ENCODE measurements at places on chromosomes 7 and 10.

DNA sequence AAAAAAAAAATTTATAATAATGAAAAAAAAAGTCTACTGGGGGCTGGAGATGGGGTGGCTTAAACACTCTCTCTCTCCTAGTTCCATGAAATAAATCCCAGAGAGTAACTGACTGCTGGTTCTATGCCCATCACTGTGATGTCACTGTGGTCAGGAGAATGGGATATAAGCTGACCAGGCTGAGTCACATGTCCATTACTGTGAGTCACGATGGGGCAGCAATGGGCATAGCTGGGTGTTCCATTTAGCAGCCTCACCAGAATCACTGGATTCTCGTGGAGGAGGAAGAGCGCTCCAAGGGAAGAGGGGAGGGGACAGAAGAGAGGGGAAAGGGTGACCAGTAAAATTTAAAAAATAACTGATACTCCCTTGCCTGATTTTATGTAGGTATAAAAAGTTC, 37.1 kb downstream of the MASTL start:
- DNase-seq = no peak

DNA sequence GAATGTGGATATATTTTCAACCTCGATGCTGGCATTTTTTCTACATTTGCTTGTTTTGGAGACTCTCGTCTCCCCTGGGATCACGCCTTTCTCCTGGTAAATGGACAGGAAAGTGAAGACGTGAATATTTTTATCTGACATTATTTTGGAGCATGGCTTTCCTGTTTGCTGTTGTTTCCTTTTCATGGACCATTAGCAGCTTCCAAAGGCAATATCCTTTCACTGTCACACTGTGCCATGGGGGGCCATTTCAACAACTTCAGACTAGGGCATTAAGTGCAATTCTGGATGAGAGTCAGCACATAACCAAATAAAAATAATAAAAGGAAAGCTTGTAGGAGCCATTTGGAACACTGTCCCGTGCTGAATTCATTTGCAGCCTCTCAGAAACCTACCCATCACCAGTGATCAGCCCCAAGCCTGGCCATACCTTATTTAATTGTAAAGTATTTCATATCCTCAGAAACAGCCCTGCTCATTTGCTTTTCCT, 75.9 kb upstream of the NEUROD6 start:
- DNase-seq = no peak

GRCh38 chr10:11113156-11113555, 95.5 kb downstream of the CELF2 start:
- DNase-seq = no peak

- no peak for DNase-seq
These were observed 21.8 kb upstream of the LOXL4 start for GRCh38 chr10:98289802-98290209.

- no peak for DNase-seq
These were observed 15.0 kb upstream of the CXCL12 start for GRCh38 chr10:44399659-44400451.

GRCh38 chr10:127145173-127145572, 51.2 kb downstream of the INSYN2A start:
- no peak for DNase-seq

GRCh38 chr7:28695300-28696295, 262.5 kb downstream of the TRIL start:
- no peak for DNase-seq

DNA sequence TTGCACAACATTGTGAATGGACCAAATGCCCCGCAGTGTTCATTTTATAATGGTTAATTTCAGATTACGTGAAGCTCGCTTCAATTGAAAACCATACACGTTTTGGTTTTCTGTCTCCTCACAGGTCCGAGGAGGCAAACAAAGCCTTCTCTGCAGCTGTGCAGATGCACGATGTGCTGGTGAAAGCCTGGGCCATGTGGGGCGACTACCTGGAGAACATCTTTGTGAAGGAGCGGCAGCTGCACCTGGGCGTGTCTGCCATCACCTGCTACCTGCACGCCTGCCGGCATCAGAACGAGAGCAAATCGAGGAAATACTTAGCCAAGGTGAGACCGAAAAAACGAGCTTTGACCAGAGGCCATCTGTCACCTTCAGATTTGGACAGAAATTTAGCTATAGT, 110.3 kb downstream of the TRRAP start:
- DNase-seq = no peak

DNA sequence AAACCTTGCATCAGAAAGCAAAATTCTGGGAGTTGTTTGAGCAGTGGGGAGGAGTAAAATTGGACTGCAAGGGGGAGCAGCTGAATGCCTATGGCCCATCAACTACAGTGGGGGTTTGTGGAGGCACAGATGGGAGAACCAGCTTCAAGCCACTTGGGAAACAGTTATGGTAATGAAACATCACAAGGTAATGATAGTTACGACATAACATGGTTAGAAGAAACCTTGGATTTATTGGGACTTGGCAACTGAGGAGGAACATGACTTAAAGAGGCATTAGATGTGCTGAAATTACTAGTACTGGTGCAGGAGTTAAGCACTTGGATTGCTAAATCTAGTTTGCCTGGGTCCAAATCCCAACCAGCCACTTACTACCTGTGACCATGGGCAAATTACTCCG, 868.4 kb downstream of the KCNMA1 start:
- DNase-seq = no peak

DNA sequence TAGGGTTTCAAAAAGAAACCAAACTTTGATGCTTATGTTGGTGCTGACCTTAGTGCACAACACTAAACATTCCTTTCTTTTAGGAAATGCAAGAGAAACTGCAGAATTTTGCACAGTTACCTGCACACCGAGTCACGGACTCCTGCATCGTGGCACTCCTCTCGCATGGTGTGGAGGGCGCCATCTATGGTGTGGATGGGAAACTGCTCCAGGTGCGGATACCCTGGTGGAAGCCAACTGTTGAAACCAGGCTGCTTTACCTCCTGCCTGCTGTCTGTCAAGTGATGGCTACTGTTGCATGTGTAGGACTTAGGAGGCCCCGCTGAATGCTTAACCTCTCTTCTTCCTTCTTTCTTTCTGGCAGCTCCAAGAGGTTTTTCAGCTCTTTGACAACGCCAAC, 11.7 kb downstream of the CASP2 start:
- no peak for DNase-seq

DNA sequence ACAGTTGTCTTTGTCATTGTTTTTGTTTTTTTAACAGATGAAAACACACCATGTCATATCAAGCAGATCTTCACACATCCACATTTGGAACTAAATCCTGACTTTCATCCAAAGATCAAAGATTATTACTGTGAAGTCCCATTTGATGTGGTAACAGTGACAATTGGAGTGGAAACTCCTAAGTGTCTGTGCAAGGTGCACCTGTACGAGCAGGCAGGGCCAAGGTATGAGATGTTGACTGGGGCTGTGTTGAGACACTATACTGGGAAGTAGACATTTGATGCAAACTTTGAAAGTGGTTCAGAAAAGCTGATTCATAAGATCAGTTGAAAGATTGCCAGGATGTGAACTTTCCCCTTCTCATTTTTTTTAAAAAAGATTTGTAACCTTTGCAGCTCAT, 152.3 kb downstream of the CPED1 start:
- no peak for DNase-seq

DNA sequence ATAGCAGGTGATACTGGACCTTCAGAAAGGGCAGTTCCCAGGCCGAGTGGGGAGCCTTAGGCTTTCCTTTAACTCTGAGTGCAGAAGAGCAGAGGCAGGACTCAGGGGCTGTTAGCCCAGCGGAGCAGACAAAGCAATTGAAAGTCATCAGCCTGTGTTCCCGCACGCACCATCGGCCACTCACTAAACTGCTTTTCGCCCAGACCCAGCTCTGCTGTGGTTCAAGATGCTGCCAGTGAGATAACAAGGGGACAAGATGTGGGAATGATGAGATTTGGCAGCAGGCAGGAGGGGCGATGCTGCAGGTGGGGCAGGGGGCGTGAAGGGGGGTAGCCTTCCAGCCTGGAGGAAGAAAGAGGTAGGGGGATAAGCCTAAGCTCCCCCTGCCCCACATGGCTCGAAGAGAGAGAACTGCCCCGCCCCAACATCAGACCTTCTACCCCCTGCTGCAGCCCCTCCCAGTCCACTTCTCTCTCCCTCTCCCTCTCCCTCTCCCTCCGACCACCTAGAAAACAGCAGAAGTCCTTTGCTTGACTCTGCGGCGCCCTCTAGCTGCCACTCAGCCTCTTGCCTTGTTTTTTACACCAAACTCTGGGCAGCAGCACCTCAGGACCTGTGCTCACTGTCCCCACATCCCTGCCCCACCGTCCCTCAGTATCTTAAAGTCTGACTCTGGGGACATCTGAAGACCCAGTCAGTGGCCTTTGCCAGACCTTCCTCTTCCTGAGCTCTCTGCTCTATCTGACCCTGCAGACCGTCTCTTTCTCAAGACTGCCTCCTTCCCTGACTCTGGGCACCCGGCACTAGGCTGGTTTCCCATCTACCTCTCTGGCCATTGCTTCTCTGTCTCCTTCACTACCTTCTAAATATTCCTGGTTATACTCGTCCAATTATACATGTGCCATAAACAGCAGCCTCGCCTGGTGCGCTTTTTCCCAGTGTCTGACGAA, 110.5 kb downstream of the C10orf105 start:
- peak; percentile 27 for DNase-seq

All from CMK (cell line).